ENCODE measurements at places on chromosomes 16 and 17.

- no peak for DNase-seq
Measured at GRCh38 chr16:57770361-57770760, 31.9 kb downstream of the KIFC3 start.

- no peak for DNase-seq
Measured at GRCh38 chr16:12287796-12288536, 311.4 kb downstream of the SNX29 start.

DNA sequence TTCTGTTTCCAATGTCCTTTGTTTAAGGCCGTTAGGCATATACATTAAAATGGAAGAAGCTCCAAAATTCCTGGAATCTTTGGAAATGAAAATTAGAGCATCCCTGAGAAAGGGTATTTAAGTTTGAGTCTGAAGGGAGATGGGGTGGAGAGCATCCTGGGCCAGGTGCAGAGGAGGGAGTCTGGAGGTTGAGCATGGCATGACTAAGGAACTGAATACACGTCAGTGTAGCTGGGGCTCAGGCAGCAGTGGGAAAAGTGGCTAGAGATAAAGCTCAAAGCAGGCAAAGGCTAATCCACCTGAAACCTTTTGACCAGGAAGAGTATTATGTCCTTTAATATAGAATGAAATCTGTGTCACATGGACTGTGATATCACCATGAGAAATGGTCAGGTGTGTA is 669.0 kb upstream of the RBFOX1 start:
- no peak for DNase-seq

GRCh38 chr16:66706506-66706880 is 9.9 kb upstream of the CMTM4 start:
- no peak for DNase-seq

DNA sequence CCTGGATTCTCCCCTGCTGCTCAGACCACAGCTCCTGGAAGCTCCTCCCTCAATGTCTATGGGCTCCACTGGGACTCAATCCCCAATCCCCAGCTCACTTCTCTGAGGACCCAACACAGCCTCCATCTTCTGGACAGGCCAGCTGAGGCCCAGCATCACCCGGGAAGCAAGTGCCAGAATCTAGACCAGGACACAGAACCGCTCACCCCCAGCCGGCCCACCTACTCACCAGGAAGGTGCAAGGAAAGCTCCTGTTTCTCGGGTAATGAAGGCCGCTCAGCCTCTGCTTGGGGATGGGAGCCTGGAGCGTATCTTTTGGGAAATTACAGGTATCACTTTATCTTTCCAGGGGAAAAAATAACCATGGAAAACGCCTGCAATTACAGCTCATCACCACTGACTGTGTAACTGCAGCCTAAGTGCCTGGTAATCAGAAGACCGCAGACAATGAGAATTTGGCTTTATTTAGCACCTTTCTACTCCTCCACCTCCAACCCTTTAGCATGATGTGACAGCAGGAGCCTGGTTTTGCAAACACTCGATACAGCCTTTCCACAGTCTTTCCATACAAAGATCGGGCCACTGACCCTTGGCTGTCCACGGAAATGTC is 49.6 kb upstream of the RPL38 start:
- DNase-seq = no peak

- DNase-seq = peak; percentile 98
Measured at GRCh38 chr16:89289428-89290395, 72.2 kb downstream of the ZNF778 start.
